ENCODE measurements at places on chromosomes 11 and 22.

DNA sequence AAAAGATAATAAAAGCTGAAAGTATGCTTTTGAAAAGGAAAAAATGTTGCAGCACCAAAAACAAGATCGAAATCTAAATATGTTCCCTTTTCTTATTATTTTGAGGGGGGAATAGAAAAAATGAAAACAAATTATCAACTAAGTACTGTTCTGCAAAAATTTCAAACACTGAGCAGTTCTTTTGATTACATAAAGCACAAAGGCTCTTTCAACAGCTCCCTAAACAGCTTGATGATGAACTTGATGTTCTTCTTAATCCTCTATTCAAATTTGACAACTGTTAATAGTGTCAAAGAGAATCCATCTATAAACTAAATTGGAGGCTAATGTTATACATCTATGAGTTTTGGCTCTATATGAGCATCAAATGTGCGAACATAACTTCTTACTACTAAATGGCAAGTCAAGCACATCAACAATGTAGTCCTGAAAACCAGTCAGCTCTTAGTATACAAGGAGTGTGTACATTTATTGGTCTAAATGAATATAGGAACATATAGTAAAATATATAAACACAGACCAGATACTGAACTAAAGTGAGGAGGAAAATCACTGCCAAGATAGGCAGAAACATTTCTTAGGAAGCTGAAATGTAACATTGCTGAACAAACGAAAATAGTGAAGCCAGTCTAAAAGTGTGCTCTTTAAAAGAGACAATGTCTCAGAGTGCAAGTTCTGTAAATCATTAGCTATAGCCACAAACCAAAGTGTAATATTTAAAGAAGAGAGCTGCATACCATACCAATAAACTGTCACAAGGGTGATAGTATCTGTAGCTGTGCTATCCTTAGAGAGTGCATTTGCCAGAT is 94.3 kb downstream of the SOX6 start:
- DNase-seq = no peak

- DNase-seq = no peak
These were observed 24.8 kb upstream of the CLDN5 start for GRCh38 chr22:19548964-19549363.

DNA sequence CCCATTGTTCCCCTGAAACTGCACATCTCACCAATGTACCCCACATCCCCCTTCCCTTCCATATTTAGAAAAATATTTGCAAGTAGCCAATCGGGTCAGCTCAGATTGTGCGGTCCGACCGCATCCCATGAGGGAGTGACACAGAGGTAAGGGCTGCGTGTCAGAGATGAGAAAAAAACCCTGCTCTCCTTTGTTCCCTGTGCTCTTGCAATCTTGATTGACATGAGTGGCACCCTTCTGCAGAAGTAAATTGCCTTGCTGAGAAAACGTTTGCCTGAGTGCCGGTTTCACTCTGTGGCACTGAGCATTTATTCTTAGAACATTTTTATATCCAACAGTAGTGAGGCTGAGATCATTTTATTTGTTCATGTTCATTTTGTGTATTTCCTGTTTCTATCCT is 81.6 kb upstream of the CCDC90B start:
- no peak for DNase-seq

DNA sequence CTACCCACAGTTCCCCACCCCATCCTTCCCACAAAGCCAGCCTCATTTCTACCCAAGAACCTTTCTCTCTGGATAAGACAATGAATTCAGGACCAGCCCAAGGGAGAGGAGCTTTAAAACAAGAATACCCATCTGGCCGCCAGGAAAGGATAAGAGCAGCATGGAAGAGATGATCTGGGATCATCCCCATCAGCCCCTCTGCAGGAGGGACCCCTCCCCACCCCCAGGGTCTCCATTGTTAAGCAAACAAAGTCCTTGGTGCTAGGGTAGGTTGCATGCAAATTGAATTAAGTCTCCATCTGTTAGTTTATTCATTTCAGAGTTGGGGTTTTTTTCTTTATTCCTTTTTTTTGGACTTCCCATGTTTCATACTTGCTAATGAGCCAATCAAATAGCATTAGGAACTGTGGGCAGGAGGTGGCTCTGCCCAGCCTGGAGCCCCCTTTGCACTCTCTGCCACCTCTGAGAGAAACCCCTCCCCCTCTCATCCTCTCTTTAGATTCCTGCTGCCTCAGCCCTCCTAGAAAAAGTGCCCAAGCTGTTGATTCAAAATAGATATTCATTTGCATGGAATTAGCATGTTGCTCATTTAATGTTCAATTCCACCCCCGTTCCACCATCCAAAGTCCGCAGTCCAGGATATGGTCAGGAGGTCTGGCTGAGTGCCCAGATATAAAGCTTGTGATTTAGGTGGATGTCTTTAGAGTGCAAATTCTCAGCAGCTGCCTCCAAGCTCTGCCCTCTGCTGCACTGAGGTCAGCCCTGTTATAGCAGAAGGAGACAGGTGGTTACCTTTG is 138.5 kb upstream of the NCAM1 start:
- peak; percentile 15 for DNase-seq

DNA sequence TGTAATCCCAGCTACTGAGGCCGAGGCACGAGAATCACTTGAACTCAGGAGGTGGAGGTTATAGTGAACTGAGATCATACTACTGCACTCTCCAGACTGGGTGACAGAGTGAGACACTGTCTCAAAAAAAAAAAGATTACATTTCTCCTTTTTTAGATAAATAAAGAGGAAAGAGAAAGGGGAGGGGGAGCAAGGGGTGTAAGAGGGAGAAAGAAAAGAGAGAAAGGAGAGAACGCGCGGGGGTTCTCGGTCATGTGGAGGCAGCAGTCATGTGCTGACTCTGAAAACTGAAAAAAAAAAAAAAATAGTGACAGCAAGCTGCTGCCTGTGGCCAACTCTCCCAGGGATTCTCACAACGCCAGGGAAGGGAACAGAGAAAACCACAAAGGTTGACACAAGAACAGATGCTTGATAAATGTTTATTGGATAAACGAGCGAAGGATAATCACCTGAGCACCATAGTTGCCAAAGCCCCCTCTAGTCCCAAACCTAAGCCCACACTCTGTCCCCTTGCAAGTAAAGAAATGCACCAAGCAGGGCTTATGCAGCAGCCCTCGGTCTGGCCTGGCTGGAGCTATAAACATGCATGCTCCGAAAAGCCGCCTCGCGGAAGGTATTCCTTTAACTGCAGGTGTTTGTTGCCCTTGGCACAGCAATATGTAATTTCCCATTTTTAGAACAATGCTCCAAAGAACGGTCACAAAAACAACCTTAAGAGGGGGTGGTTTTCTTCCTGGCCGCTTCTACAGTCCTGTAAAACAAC is 14.5 kb downstream of the SCGB1A1 start:
- no peak for DNase-seq

DNA sequence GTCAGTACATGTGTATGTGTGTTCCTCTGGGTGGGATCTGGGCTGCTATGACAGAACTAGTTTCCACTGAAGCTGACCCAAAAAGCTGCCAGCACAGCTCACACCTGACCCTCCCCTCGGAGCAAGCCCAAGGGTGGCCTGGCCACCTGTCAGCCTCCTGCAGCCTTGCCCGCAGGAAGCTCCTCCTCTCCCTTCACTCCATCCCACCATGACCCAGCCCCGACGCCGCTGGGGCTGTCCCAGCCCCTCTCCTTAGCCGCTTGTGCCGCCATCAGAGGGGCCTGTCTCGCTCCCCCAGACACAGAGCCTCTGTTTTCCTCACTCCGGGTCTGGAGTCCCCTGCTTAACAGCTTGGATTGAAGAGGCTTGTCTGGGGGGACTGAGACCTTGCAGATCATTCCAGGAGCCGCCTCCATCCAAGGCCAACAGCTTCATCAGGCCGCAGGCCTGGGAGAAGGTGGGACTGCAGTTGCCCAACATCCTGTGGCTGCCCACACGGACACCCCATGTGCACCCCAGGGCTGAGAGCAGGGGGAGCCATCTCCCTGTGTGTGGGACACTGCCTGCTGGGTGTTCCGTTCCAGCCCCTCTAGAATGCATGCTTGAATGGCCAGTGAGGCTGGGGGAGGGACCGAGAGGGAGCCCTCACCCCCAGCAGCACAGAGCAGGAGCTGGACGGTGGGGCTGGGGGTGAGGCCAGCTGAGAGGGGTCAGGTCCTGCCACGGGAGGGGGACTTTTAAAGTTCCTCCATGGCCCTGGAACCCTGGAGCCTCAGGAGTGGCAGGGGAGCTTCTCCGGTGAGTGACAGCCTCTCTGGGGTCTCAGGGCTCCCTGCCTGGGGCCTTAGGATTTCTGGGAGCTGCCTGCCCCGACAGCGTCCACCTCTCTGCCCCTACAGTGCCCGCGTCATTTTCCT is 696 bp downstream of the MRGPRF start:
- DNase-seq = peak; percentile 61

DNA sequence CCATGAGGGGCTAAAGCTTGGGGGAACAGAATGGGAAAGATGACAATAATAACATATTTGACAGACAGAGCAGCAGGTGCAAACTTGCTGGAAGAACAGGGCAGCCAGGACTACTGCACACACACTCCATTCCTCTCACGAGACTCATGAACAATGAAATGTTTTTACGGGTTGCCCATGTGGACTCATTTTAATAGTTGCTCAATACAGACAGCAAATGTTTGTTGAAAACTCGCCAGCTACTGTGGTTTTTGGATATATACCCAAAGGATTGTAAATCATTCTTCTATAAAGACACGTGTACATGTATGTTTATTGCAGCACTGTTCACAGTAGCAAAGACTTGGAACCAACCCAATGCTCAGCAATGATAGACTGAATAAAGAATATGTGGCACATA is 10.3 kb downstream of the SYT13 start:
- no peak for DNase-seq

DNA sequence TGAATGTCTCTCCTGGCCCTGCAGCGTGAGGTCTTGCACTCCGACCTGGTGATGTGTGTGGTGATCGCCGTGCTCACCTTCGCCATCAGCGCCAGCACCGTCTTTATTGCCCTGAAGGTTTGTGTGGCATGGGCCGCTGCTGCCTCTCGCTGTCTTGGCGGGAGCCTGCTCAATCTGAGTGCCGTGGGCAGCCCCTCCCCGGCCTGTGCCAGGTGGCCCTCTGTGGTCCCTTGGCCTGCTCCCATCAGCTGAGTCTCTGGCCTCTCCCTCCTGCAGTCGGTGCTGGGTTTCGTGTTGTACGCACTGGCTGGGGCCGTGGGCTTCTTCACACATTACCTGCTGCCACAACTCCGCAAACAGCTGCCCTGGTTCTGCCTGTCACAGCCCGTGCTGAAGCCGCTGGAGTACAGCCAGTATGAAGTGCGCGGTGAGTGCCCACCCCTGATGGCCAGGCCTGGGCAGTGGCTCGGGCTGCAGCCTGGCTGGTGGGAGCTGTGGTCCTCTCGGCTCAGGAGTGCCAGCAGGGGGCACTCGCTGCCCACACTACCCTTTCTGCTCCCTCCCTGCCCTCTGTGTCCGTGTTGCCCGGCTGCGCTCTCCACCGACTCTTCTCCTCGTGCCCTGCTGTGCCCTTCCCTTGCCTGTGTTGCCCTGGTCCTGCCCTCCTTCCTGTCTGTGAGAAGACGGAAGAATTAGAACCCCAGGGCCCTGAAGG is 10.2 kb downstream of the PCNX3 start:
- no peak for DNase-seq

DNA sequence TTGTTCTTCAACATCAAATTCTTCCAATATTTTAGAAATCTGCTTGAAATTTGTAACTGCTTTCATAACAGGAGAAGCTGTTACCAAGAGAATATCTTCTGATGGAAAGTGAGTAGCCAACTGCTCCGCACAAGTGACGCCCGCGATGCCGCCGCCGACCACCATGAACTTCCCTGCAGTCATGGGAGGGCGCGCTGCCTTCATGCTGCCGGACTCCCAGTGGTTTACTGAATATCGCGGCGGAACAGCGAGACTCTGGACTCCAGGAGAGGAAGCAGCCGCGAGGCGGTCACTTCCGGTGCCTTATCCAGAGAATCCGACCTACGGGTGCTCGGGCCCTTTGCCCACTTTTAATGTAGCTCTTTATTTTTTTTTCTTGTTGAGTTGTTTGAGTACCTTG is 190.6 kb downstream of the GUCY1A2 start:
- DNase-seq = no peak

- peak; percentile 34 for DNase-seq
These were observed at the start of gene HTR3A for GRCh38 chr11:113974741-113975470. Gene HTR3A (plus strand): TSS chr11:113975108. CDS start chr11:113975326, 218 bp downstream.

DNA sequence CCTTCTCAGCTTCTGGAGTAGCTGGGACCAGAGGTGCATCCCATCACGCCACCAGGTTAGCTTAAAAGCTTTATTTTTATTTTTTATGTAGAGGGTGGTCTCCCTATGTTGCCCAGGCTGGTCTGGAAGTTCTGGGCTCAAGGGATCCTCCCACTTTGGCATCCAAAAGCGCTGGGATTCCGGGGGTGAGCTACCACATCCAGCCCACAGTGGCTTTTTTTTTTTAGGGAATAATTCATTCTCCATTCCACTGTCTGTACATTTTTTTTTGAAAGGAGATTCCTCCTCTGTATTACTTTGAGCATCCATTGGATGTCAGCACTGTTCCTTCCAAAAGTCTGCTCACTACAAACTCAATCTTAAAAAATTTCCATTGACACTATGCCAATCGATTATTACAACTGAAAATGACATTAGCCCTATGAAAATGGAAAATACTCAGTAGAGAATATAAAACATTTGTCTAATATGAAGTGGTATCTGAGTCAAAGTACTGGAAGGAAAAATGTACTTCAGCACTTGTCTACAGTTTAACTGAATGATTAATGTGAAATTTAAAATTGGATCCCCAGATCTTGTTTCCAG is 1.3 kb upstream of the LPXN start:
- peak; percentile 58 for DNase-seq

- DNase-seq = no peak
These were observed 61.1 kb downstream of the QSER1 start for GRCh38 chr11:32953700-32954099.

DNA sequence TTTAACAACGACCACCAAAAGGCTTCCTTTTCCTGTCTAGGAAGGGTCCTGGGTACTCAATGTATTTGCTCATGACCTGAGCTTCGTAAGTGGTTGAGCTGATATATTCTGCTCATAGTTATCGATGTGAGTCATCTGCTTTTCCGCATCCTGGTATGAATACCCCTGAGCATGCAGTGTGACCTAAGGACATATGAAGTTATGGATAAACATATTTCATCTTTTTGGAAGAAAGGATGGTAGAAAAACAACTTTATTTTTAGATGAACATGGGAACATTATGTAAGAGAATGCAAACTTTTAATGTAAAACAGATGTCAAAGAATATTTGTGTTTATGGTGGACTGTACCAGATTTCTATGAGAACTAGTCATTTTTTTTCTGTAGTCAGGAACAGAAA is 28.4 kb downstream of the TRPC6 start:
- DNase-seq = peak; percentile 45

- no peak for DNase-seq
These were observed 50.0 kb upstream of the RFPL3 start for GRCh38 chr22:32307617-32308016.
